ENCODE measurements at places on chromosomes 5 and 9. TPM values are rescaled to one million over a fixed set of nuclear protein-coding genes. Genes with fewer than 3 reads are reported as not detected.

DNA sequence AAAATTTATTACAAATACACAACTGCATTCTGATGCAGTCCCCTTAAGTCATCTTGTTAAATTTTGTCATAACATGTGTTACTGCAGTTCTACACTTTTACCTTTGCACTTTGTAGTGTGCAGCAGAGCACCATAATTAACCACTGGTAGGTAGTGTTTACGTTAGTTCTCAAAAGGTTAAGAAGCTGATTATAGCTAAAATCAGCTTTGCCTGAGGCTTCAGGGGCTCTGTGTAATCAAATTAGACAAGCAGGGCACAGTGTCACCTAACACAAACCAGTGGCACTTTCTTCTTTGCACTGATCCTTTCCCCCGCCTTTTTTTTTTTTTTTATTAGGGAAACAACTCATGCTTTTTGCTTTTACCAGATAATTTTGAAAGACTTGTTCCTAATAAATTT is 26.1 kb downstream of the POU5F2 start:
- no peak for ATAC-seq

- ATAC-seq, result no peak
These were observed at the start of gene RNF38 for GRCh38 chr9:36399980-36400331. Gene RNF38, minus strand, starts transcription at chr9:36400269. Its CDS starts 161 bp downstream, at chr9:36400108.

DNA sequence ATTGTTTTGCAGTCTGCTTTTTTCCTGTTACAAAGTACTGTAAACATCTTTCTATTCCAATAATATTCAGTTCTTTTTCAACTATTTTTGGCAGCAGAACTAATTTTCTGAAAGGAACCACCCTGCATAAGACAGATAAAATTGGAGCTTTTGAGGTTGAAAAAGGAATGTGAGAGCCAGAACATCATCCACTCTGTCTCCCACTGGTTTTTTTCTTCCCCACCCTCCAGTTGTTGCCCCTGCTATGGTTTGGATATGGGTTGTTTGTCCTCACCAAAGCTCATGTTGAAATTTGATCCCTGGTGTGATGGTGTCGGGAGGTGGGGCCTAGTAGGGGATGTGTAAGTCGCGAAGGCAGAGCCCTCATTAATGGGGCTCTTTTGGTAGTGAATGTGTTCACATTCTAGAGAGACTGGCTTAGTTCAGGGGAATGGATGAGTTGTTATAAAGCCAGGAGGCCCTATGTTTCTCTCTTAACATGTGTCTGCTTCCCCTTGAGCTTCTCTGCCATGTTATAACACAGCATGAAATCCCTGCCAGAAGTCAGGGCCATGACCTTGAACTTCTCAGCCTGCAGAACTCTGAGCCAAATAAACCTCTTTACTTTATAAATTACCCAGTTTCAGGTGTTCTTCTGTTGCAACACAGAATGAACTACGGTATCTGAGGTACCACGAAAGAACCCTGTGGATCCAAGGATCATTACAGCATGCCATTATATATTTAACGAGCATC is 34.8 kb upstream of the MAST4 start:
- no peak for ATAC-seq

GRCh38 chr5:140391312-140391711 is 10.3 kb upstream of the ANKHD1 start:
- ATAC-seq, result peak; percentile 79

DNA sequence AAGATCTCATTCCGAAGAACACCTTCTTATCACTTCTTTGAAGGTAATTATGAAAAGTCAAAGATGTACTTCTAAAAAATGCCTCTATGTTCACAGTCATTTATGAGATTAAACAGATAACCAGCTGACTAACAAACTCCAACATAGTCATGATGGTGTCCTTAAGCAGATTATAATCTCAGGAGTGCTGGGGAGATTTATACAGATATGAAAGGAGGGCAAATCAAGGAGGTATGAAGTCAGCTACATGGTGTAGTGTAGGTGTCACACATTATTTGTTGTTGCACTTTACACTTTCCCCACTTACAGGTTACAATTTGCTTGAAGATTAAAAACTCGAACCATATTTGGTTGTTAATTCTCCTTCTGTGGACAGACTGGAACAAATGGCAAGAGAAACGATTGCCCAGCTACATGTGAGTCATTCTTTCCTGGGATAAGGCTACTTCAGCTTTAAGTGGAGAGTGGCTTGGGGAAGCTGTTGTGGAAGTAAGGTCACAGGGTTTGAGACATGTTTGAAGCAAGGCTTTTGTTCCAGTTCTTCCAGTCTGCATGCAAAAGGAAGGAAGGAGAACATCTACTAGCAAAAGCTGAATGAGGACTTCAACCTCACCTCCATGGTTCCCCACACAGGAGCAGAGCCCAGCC is 320.1 kb downstream of the ADGRV1 start:
- peak; percentile 65 for ATAC-seq

DNA sequence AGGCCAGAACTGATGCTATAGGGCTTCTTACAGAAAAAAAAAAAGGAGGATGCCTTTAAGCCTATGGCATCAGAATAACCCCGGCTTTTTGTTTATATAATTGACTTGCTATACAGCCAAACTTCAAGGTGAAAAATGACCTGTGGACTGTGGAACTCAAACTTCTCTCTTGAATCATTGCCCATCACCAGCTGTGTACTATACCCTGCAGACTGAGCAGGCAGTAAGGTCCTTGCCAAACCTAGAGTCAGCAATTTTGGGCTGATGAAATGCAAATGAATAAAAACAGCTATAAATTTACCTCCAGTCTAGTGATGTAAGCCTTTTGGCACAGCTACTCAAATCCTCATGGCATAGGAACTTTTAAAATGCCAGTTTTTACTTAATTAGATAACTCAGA is 44.5 kb upstream of the PPP3R2 start:
- ATAC-seq, result no peak

DNA sequence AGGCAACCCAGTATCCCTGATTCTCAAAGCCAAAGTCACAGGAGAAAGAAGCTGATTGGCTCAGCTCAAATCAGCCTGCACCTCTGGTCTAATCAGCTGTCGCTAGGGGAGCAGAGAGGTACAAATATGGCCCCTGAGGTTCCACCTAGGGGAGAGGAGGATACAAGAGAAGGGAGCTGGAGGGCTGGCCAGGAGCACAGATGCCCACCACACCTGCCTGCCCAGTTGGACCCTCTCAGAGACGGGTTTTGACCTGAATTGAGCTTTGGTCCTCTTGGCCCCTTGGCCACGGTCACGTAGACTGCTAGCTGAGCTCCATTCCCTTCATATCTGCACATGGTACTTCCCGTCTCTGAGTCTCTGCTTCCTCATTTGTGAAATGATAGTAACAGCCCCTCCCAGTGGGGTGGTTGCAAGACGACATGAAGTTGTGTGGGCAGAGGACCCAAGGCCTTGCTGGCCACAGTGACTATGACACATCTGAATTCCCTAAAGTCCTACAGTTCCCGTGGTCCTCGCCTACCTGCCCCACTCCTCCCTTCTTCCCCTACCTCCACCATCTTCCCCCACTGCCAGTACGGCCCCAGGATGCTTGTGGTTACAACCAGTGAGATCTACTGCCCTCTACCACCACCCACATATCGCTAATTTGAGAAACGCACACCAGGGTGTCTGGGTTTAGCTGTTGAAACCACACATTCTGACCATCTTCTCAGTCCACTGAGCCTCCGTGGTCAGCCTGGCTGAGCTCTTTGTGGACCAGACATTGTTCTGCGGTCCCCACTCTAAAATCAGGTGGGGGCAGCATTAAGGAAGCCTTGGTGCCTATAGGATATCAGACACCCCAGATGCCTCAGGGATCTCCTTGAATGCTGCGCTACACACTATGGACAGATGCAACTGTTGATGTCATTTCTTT is 60.3 kb upstream of the NEK6 start:
- ATAC-seq, result peak; percentile 70

GRCh38 chr9:13450723-13451122 is 171.2 kb upstream of the MPDZ start:
- no peak for ATAC-seq

DNA sequence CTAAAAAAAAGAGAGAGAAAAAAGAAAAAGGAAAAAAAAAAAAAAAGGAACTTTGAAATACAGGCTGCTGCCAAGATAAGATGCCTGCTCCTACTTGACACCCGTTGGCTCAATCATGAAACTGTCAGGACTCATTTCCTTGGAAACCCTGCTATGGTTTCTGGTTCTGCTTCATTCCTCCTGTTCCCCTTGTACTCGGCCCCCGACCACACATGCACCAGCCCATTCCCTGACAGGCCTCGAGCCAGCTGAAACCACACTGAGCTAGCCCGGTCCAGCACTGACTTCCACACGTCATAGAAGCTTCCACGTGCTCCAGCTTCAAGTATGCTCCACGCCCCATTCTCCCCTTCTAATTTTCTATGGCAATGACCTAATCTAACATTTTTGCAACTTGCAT is 93.2 kb downstream of the MYO10 start:
- peak; percentile 65 for ATAC-seq

GRCh38 chr9:7533376-7534090 is 266.0 kb downstream of the DMAC1 start:
- no peak for ATAC-seq

DNA sequence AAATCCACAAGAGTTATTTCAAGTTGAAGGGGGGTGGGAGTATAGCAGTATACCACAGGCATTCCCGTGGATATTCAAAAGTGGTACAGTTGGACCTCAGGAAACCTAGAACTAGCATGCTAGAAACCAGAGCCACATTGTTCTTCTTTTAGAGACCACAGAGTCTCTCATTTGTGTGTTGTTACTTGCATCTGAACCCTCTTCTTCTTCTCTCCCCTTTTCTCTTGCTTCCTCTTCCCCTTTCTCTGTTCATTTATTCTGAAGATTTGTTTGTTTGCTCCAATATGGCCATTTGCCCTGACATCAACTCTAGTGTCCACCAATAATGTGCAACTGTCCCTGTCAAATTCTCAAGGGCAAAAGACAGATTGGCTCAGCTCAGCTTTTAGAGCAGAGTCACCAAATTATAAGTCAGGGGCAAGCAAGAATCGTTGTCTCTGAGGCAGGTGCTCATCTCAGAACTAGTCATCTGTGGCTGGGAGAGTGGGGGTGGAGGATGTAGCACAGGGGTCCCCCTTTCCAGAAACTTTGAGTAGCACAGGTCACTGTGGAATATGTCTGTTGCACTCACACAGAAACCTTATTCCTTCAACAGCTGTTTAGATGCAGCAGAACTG is 321.1 kb downstream of the ARRDC3 start:
- no peak for ATAC-seq

DNA sequence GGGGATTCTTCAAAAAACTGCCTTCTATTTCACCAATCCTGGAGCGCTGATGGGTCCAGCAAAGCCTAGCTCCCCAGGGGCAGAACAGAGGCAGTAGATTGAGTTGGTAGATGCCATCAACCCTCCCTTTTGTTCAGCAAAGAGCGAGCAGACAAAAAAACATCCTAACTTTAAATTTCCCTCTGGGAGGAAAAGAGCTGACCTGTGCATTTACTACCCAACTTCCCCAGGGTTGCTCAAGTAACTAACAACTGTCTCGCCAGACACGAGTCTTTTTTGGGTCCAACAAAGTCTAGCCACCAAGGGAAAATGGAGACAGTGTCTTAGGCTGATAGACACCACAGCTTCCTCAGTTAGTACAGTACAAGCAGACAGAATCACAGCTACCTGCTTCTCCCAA is 476.3 kb upstream of the GRIA1 start:
- no peak for ATAC-seq

DNA sequence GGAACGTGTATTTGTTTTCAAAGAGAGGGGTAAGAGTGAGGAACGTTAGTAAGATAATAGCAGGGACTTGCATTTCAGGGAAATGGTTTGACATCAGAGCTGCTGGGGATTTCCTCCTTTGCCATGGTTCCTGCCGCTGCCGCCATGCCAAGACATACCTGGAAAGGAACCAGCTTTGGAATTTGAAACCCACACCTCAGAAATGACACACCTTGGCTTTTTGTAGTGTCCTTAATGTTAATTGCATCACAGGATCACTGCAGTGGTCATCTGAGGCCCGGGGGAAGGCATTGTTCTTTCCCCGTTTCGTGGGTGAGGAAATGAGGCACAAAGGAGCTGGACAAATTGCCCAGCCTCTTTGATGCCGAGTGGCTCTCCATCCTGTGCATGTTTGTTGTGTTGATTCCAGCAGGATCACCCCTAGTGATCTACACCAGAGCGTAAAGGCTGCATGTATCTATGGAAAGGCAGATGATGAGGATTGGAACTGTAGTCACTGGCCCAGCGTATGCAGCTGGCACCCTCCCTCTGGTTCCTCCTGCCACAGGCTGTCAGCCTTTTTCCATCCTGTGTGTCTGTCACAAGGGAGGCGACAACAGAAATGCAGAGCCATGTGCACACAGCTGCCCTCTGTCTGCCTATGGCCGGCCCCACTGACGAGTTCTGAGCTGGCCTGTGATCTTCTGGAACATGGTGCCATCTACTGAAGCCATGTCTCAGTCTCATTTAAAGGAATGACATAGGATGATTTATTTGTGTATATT is 37.8 kb downstream of the SLC46A2 start:
- no peak for ATAC-seq

GRCh38 chr5:109126481-109126880 is 283.3 kb downstream of the PJA2 start:
- no peak for ATAC-seq

DNA sequence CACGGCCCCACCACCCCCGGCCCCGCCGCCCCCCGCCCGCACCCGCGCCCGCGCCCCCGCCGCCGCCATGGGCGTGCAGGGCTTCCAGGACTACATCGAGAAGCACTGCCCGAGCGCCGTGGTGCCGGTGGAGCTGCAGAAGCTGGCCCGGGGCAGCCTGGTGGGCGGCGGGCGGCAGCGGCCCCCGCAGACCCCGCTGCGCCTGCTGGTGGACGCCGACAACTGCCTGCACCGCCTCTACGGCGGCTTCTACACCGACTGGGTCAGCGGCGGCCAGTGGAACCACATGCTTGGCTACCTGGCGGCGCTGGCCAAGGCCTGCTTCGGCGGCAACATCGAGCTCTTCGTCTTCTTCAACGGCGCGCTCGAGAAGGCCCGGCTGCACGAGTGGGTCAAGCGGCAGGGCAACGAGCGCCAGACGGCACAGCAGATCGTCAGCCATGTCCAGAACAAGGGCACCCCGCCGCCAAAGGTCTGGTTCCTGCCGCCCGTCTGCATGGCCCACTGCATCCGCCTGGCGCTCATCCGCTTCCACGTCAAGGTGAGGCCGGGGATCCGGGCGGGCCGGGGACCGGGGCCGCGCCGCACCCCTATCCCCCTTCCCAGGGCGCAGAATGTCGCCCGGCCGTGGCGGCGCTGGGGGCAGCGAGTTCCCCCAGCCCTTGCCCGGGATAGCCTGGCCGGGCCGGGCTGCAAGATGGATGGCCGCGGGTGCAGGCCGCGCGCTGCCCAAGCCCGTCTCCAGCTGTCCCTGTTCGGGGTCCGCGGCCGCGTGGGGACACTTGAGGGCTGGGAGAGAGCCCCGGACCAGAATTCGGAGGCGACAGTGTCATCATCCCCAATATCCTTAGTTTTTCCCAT is 594 bp downstream of the FAM120A start:
- ATAC-seq, result peak; percentile 10

Gene MYMK
- total RNA-seq, result not detected

Gene OR2K2
- total RNA-seq, result not detected

Gene INSL6
- not detected for total RNA-seq

Gene FANCC
- 5.2 TPM for total RNA-seq

Gene NFX1
- 26.6 TPM for total RNA-seq

Gene SPAAR
- 0.16 TPM for total RNA-seq

Gene PCSK1
- 0.52 TPM for total RNA-seq

Gene DRD1
- total RNA-seq, result not detected

Gene PTGDS
- 18.4 TPM for total RNA-seq

Gene SLIT3
- 3.5 TPM for total RNA-seq
